Activated naive CD8-positive, alpha-beta T cell treated with anti-CD3 and anti-CD28 coated beads, Interleukin-2, amount 10 ng/mL, durations not matched to agents 7 days and 5 days (primary cell): ENCODE measurements at places on chromosomes 7 and 10.

DNA sequence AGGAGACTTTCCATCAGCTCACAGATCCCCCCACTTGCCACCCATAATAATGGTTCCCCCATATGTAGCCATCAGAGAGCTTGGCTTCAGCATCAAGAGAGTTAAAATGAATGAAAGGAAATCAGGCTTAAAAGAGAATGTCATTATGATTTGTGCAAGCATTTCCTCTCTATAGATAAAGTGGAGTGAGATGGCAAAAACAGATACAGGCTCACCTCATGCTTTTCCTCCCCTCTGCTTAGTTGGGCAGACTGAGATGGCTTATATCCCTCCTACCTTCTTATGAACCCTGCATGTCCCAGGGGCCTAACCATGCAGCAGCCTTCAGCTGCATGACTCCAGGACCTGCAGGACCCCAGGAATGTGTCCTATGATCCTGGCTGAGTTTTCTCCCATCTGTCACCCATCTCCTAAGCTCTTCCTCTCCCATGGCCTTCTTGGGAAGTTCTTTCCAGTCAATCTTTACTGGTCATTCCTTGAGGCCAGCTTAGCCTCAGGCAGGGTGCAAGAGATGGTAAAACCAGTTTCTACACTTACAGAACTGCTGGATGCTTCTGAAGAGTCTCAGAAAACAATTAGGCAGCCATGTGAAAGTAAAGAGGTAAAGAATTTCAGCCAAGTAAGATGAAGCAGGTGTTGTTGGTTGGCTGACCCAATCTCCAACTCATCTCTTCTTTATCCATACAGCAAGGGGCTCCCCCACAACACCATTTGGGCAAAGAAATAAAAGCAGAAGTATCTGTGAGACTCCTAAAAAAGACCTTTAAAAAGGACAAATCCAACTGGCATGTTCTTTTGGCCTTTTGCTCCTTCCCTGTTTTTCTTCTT lies 159.7 kb downstream of the RTKN2 start:
- DNase-seq: no peak

DNA sequence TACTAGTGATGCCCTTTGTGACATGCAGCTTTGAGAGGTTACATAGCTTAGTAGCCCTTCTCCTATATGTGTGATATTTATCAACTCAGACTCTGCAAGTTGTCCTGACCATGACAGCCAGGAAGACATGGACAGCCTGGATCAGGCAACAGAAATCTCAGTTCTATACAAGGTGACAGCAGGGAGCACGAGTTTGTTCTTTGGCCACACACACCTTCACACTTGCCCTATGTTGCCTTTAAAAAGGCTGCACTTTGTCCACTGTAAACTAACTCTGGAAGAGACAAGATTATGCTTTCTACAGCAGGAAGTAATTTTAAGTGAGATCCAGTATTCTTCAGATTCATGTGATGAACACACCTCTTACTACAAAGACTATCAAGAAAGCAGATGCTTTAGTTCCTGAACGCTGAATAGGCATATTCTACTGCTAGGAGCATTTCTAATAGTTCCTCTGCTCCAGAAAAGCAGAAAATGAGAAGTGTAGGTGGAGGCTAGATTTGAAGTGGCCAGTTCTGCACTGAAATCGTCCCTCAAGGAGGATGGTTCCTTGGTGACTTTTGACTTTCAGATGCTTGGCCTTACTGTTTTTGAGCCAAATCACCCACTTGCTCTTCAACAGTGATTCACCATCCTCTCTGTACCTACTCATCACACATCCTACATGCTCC lies 239.2 kb downstream of the COBL start:
- no peak for DNase-seq

GRCh38 chr7:69860486-69860885 lies 262.2 kb downstream of the AUTS2 start:
- DNase-seq: no peak

- DNase-seq: no peak
These were observed 265.6 kb upstream of the FOXK1 start for GRCh38 chr7:4416396-4417056.

GRCh38 chr10:24394461-24395190 lies 185.7 kb downstream of the KIAA1217 start:
- no peak for DNase-seq

- DNase-seq: no peak
These were observed 342.1 kb downstream of the PHF14 start for GRCh38 chr7:11315666-11316258.

DNA sequence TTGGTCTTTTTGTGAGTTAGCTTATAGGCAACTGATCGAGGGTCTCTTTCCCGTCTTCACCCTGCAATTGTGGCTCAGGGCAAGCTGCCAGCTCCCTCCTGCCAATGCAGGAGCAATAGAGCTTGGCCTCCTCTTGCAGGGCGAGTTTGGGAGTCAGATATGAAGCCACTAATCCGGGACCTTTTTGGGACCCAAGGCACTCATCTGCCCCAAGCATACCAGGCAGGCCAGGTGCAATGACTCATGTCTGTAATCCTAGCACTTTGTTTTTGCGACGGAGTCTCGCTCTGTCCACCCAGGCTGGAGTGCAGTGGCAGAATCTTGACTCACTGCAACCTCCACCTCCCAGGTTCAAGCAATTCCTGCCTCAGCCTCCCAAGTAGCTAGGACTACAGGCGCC lies 21.1 kb downstream of the LIMK1 start:
- DNase-seq: no peak

GRCh38 chr10:77636282-77636966 lies 1.2 kb downstream of the KCNMA1 start:
- DNase-seq: no peak

DNA sequence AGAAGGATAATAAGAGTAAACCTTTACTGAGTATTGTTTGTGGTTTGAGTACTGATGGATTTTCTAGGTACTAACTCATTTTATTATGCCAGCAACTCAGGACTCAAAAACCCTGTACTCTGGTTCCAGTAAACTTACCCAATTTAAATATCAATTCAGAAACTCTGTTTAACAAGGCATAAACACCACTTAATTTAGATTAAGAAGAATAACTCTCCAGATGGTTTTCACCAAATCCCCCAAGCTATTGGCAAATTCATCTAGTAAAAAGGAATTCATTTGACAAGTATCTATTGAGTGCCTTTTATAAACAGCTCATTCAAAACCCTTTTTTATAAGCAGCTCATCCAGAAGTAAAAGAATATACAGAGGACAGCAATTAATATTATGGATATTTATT lies 572.4 kb downstream of the PHTF2 start:
- DNase-seq: no peak

DNA sequence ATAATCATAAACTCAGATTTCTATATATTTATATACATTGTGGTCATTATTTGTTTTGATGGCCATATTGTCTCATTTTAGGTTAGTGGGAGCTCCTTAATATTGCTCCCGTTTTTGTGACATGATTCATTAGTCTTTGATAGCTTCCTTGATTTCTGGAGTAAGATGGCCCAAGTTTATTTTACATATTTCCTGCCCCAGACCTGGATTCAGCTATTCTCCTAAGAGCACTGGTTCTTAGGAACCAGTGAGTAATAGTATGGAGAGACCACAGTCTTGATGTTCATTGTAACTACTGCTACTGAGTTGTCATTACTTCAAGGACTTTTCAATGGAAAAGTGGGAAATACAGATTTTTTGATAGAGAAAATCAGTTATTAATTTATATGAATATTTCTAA lies 6.0 kb downstream of the TFPI2 start:
- no peak for DNase-seq

DNA sequence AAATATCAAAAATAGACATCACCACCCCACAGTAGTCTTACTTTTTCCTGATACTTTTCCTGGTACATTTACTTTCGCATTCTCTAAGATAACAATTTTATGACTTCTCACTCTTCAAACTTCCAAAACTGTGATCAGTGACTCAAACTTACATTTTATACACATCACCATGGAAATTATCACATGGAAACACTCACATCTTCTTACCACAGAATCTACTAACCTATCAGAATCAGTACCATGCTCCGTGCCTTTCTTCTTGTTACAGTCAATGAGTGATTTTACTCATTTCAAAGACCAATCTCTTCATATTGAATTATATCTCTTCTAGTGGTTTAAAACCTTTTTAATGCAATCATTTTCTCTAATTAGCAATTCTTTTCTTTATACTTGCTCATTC lies 120.3 kb downstream of the PTEN start:
- no peak for DNase-seq

GRCh38 chr10:79155301-79156081 lies 86.7 kb downstream of the ZMIZ1 start:
- no peak for DNase-seq

- DNase-seq: no peak
These were observed 1456.1 kb downstream of the GATA3 start for GRCh38 chr10:9510626-9511025.

GRCh38 chr7:36475381-36475780 lies 85.7 kb downstream of the ANLN start:
- DNase-seq: no peak

DNA sequence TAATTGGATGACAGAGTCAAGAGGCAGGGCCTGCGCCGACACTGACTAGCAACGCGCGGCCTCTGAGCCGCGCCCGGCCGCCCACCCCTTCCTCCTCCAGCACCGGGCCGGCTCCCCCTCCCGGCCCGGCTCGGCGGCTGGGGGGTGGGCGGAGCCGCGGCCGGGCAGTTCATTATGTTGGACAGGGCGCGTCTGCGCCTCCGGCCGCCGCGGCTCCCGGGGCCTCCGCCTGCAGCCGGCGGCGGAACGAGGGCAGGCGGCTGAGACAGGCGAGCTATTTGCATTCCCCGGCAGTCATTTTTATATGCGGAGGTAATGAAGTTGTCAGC lies 106.7 kb downstream of the SNX10 start:
- DNase-seq: peak; percentile 47

GRCh38 chr10:123202506-123202905 lies 48.3 kb downstream of the BUB3 start:
- DNase-seq: no peak
